ENCODE measurements at places on chromosomes 6 and 20. TPM values are rescaled to one million over a fixed set of nuclear protein-coding genes. Genes with fewer than 3 reads are reported as not detected.
A peak's percentile ranks its signal among the peaks of the same experiment; 100 is the strongest.

- no peak for DNase-seq
Measured at GRCh38 chr6:108915258-108915657, 67.0 kb downstream of the ARMC2 start.

DNA sequence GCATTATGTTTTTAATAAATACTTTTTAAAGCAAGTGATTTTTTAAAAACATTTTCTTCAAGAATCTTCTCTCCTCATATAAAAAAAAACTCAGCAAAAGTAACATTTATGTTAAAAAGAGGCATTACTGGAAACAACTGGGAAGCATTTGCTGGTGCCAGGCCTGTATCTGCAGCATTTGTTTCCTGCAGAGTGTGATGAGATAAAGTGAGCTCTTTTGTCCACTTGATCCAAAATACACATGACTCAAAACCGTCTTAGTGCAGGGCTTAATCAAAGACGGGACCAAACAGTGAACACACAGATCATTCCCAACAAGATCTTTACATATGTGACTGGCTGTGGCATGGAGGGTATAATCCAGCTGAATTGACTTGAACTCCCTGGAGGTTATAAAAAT, 28.3 kb upstream of the RIPPLY2 start:
- DNase-seq: no peak

DNA sequence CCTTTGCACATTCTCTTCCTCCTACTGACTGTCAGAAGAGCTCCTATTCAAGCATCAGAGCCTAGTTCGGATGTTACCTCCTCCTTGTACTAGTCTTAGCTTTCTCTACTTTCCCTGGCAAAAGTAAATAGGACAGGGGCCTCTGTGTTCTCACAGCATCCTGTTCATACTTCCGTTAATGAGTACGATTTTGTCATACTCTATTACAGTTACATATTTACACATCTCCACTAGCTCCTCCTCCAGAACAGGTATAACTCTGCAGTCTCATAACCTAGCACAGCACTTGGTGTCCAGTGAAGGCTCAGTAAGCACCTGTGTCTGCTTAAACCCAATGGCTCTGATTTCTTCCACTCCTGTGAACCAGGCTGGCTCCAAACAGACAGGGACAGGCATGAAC, 7.0 kb downstream of the ELMO2 start:
- no peak for DNase-seq

GRCh38 chr6:97669191-97670031, 386.4 kb upstream of the MMS22L start:
- peak; percentile 15 for DNase-seq

- no peak for DNase-seq
Measured at GRCh38 chr20:24949756-24950127, 673 bp downstream of the CST7 start.

GRCh38 chr6:19664050-19664449, 173.1 kb upstream of the ID4 start:
- no peak for DNase-seq

- no peak for DNase-seq
Measured at GRCh38 chr6:112470950-112471349, 123.8 kb downstream of the RFPL4B start.

DNA sequence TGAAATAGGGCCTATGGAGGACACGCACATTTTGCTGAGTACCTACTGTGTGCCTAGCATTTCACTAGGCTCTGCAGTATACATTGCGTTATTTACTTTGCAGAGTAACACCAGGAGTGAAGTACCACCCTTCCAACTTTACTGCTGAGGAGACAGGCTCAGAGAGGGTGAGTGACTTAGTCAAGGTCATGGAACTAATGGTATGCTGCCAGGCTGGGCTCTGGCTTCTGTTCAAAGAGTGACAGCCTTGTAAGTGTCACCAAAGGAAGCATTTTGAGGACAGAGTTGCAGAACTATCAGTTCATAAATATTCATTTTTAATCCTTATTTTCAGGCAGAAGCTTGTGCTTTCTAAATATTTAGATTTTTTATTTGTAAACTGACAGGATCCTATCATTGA, 754.9 kb upstream of the CHD6 start:
- no peak for DNase-seq

GRCh38 chr6:114058435-114058834, 87.5 kb upstream of the HDAC2 start:
- DNase-seq: peak; percentile 57

FLOT1 gene
- polyA plus RNA-seq: 462 TPM

GRCh38 chr20:14632906-14633305, 295.5 kb upstream of the FLRT3 start:
- DNase-seq: no peak
